ENCODE measurements at places on chromosomes 6 and 20.

- ATAC-seq = peak; percentile 52
Measured at GRCh38 chr6:157561414-157561790, 180.4 kb downstream of the ZDHHC14 start.

- ATAC-seq = no peak
Measured at GRCh38 chr6:79796197-79796596, 151.2 kb downstream of the ELOVL4 start.

GRCh38 chr6:18087396-18088165 lies 34.9 kb downstream of the NHLRC1 start:
- no peak for ATAC-seq

- no peak for ATAC-seq
Measured at GRCh38 chr20:49517805-49518100, 35.3 kb upstream of the KCNB1 start.

- no peak for ATAC-seq
Measured at GRCh38 chr6:108831104-108831503, 17.1 kb upstream of the ARMC2 start.

GRCh38 chr6:161636882-161637430 lies 363.1 kb upstream of the AGPAT4 start:
- ATAC-seq = no peak

- ATAC-seq = no peak
Measured at GRCh38 chr20:44690781-44691423, 24.3 kb upstream of the CCN5 start.

- ATAC-seq = no peak
Measured at GRCh38 chr6:121008553-121008952, 325.7 kb downstream of the TBC1D32 start.

DNA sequence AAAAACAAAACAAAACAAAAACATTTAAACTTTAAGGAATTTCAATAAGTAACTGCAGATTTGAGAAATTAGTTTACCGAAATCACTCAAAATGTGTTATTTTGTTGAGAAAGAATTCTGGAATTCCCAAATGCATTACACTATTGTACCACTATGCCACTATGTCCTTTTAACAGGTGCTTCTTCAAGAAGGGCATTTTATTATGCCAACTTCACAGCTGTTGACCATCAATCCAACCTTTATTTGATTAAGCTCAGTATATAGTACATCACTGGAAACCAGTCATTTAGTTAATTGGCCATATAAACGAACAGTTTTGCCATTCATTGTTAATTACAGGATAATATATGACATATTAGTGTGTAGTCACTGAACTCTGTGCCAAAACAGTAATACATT lies 221.7 kb downstream of the ARHGAP18 start:
- ATAC-seq = no peak

- no peak for ATAC-seq
Measured at GRCh38 chr6:21915707-21916260, 322.2 kb downstream of the SOX4 start.

All from stimulated activated memory B cell treated with anti-CD40 and anti-IgM and Interleukin-4, amounts not matched to agents 10 μg/mL and 1 μg/mL and 100 μg/mL, for 72 hours (primary cell).